ENCODE measurements at places on chromosomes 2 and 18.

GRCh38 chr2:11492720-11493119 lies 26.8 kb upstream of the E2F6 start:
- DNase-seq = no peak

DNA sequence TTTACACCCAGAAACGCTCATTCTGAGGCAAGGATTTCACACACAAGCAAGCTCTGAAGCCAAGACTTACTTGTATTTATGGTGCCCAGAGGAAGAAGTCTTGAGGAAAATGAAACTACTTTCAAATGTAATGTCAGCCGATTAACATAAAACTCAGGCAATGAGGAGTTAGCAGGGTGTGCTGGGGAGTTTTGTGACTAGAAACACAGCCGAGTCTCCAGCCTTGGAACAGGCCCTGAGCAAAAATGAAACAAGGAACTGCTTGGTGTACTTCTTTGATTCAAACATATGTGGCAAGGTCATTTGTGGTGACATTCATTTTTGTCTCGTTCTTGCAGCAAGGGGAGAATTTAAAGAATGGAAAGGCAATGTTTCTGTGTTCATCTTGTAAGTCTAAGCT lies 4.5 kb downstream of the DYTN start:
- DNase-seq = no peak

DNA sequence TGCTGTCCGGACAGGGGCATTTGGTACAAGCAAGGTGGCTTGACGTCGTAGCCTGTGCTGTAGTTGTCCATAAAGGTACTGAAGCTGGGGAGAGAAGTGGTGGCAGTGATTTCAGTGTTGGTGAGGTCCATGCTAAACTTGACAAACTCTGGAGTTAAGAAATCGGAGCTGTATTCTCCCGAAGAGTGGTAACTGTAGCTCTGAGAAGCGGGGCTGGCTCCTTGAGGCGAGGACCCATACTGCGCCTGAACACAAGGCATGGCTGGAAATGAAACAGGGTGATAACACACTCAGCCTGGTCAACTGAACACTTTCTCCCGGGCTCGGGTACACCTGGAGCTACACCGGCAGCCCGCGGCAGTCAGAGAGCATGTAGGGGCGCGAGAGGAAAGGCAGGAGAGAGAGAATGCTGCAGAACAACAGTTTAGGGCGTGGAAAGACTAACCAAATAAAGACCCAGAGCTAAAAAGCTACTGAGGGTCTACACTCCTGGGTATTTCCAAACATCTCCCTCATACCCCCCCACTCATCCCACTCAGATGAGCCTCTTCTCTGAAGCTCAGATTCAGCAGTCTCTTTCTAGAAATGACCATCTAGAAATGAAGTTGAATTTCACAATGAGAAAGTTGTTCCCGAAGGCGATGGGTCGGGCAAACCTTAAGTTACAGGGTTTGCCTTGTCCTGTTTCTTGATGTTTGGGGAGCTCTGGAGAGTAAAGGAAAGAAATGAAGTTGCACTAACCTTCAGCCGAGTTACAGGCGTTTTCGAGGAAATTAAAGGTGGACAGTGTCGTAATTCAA lies 2.4 kb downstream of the NR4A2 start:
- no peak for DNase-seq

- DNase-seq = peak; percentile 36
Measured at GRCh38 chr2:161905389-161906046, 168.5 kb downstream of the DPP4 start.

GRCh38 chr2:214591366-214591765 lies 180.5 kb downstream of the VWC2L start:
- no peak for DNase-seq

GRCh38 chr18:45116116-45116515 lies 435.4 kb downstream of the SETBP1 start:
- peak; percentile 38 for DNase-seq

DNA sequence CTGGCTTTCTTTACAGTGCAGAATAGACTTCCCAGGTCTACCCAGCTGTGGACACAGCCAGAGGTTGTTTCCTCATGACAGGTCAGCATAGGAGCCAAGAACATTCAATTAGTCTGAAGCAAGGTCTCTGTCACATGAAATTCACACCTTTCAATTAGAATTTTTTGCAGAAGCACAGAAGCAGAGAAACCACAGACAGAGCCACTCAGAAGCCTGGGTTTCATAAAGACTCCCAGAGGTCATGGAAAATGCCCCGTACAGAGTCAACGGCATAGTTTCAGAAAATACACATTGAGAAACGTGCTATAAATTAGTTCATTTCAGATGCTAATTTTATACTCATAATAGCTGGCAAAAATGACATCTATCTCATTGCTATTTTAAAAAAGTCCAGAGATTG lies 87.0 kb upstream of the TMEM200C start:
- no peak for DNase-seq

DNA sequence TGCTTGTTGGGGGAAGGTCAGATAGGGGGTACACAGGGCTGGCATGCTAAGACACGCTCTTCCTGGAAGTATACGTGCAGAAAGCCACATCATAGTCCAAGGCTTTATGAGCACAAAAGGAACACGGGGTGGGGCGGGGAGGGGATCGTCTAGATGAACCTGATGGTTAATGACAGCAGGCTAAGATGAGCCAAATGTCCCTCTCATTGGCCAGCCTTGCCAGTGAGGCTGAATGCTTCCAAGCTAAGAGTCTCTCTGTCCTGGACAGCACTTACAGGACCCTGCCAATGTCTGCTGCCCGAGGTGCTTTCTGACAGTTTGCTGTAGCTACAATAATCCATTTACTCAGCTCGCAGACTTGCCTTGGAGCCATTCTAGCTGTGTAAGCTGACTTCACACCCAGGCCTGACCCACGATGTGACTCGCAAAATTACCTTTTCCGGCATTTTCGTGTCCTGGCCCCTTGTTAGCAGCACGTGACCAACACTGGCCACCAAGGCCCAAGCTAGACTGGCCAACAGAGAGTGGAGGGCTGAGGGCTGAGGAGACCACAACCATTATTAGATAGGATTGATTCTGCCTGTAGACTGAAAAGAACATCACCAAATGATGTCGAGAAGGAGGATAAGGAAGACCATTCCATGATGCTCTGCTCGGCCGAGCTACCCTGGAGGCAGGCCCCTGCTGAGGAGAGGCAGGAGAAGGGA lies 84.2 kb downstream of the MALT1 start:
- no peak for DNase-seq

DNA sequence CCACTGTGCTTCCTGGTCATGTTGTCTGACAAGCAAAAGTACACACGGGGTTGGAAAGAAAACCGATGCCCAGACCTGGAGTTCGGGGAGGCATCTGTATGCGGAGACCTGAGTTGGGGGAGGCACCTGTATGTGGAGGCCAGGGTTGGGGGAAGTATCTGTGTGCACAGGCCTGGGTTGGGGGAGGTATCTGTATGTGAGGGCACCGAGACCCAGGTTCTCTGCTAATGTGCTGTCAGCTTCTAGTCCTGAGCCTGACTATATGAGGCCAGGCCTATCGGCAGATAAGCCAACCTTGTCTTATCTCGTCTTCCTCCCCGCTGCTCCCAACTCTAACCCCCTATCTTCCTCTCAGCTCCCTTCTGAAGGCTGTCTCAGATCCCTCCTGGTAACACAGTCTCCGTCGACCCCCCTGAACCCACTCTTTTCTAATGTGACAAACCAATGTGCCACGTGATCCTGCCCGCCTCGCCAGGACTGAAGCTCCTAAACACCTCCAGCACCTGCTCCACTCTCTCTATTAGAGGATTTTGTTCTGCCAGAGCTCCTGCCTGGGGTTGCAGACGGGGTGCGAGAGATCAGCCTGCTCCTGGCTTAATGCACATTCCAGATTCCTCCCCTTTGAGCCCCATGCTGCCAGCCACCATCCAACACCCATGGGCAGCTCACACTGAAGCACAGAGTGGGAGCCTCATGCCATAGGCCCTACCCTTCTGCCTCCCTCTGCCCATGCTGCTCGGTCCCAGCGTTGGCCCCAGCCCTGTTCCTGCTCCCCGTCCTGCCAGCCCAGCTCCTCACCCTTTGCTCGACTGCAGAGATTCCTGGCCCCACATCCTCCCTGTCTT lies 188.4 kb downstream of the SH3BP4 start:
- DNase-seq = no peak

DNA sequence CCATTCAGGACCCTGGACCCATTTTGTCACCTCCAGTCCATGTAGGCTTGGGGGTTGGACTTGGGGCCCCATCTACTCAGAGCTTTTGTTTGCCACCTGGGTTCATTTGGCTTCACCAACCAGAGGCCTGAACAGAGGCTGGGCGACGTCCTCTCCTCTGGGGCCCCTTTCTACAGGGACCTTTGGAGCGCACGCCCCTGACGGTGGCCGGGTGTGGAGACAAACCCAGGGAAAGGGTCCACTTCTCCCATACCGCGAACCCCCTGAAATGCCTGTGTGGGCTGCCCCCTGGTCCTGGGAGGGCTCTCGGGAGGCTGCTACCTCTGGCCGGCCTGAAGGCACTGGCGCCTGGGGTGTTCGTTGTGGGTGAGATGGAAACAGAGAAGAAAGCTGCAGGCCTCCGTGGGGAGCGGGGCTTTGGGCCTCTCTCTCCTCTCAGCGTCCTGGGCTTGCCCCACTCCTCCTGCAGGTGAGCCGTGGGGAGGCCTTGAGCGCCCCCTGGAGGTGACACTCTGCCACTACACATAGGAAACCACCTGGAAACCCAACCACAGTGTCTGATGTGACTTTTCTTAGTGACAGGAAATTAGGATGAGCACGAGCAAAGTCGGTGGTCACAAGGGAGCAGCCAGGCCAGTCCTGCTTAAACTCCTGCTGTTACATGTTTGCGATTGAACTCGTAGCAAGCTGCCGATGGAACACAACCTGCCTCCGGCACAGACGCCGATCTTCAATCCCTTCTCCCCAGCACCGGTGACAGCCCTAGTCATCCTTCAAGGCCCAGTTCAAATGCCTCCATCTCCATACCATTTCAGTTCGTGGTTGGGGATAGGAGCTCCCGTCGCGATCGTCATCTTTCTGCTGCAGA lies 12.0 kb upstream of the NTSR2 start:
- no peak for DNase-seq

GRCh38 chr2:220569112-220569897 lies 941.9 kb downstream of the SLC4A3 start:
- no peak for DNase-seq

GRCh38 chr18:48186131-48186766 lies 222.9 kb downstream of the ZBTB7C start:
- no peak for DNase-seq

- no peak for DNase-seq
Measured at GRCh38 chr2:40148334-40148733, 303.6 kb downstream of the SLC8A1 start.

GRCh38 chr18:11751341-11752115 lies 62.5 kb downstream of the GNAL start:
- DNase-seq = no peak
